HFFc6 (cell line): ENCODE measurements at places on chromosomes 3 and 15. TPM values are rescaled to one million over a fixed set of nuclear protein-coding genes. Genes with fewer than 3 reads are reported as not detected.

The CNTN4 gene
- total RNA-seq: not detected in 2 replicates

The ILDR1 gene
- not detected in 2 replicates for total RNA-seq

The LYZL4 gene
- not detected in 3 replicates for total RNA-seq

The LMOD3 gene
- not detected in 3 replicates for total RNA-seq

The HCLS1 gene
- total RNA-seq: 0.77 to 5.7 TPM (median 1.0 TPM) in 3 replicates

The IL20RB gene
- total RNA-seq: 0.91 to 1.3 TPM (median 1.3 TPM) in 3 replicates

The CCRL2 gene
- not detected in 3 replicates for total RNA-seq

The NANOGP8 gene
- total RNA-seq: not detected in 3 replicates

The CPN2 gene
- total RNA-seq: 0.18 to 0.41 TPM (median 0.35 TPM) in 3 replicates
